ENCODE measurements at places on chromosomes 1 and 21.
A peak's percentile ranks its signal among the peaks of the same experiment; 100 is the strongest.

DNA sequence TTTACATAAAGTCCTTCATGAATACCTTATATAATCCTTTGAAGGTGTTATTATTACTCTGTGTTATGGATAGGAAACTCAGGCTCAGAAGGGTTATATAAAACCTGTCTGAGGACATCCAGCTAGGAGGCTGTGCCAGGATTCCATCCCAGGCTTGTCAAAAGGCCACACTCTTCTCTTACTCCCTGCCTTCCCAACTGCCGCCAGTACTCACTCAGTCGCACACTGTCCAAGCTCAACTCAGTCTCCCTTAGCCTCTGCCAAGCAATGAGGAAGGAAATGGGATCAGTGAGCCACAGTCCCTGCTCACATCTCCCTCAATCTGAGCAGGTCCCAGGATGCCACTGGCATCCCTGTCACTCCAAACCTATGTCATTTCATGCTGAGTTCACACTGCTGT lies 94.4 kb downstream of the NAV1 start:
- DNase-seq = no peak

- no peak for DNase-seq
Measured at GRCh38 chr21:17051054-17051453, 461.8 kb upstream of the CXADR start.

- no peak for DNase-seq
Measured at GRCh38 chr1:41327383-41327999, 33.7 kb upstream of the FOXO6 start.

GRCh38 chr21:45439161-45439872 lies 34.4 kb downstream of the COL18A1 start:
- no peak for DNase-seq

DNA sequence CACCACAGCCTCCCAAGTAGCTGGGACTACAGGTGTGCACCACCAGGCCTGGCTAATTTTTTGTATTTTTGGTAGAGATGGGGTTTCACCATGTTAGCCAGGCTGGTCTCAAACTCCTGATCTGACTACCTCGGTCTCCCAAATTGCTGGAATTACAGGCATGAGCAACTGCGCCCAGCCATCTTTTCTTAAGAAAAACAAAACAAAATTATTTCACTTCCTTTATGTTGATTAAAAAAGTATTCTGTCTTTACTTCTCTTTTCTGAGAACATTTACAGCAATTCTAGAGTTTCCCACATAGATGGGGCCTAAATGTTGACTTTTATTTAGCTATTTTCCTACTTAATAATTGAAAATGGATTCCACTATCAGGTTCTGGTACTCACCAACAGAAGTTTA lies 17.3 kb upstream of the TMEM183A start:
- DNase-seq = no peak

- DNase-seq = no peak
Measured at GRCh38 chr1:63775418-63776127, 1.8 kb downstream of the ROR1 start.

GRCh38 chr1:246577720-246578106 lies 11.5 kb downstream of the CNST start:
- DNase-seq = no peak

GRCh38 chr1:2479186-2479585 lies 3.1 kb downstream of the PLCH2 start:
- DNase-seq = no peak

- DNase-seq = peak; percentile 43
Measured at GRCh38 chr21:43362321-43362791, 64.6 kb downstream of the SIK1 start.

GRCh38 chr1:210532223-210532598 lies 203.5 kb downstream of the HHAT start:
- no peak for DNase-seq

GRCh38 chr21:35833388-35833787 lies 226.9 kb downstream of the SETD4 start:
- DNase-seq = no peak

- DNase-seq = peak; percentile 8
Measured at GRCh38 chr21:42289926-42290325, 25.3 kb downstream of the TFF3 start.

DNA sequence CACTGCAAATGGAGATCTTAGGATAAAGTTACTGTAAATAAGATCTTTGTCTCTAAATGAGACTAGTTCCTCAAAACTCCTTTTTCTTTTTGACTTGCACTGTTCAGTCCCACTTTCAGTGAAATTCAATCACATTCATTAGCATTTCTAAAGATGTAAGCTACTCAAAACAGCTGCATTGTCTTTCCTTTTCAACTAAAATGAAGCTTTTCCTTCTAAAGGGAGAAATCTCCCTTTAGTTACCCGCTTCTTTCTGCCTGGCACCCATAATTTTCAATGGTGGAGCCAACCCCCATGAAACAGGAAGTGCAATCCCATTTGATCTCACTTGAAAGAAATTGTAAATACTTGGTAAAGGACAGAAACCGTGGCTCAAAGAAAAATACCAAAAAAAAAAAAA lies 387.4 kb upstream of the PKN2 start:
- DNase-seq = no peak

DNA sequence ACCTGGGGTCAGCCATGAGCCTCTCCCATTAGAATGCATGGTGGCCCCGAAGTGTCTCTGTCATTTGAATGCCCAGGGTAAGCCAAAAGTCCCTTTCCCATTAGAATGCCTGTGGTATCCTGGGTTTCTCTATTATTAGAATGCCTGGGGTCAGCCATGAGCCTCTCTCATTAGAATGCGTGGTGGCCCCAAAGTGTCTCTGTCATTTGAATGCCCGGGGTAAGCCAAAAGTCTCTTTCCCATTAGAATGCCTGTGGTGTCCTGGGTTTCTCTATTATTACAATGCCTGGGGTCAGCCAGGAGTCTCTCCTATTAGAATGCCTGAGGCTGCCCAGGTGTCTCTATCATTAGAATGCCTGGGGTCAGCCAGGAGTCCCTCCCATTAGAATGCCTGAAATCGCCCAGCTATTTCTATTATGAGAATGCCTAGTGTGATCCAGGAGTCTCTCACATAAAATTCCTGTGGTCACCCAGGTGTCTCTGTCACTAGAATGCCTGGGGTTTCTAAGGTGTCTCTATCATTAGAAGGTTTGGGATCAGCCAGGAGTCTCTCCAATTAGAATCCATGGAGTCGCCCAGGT lies 65.5 kb downstream of the RNF187 start:
- no peak for DNase-seq

- DNase-seq = no peak
Measured at GRCh38 chr1:189431447-189431846, 1046.2 kb downstream of the BRINP3 start.

- no peak for DNase-seq
Measured at GRCh38 chr1:175172503-175172902, 20.1 kb downstream of the KIAA0040 start.

DNA sequence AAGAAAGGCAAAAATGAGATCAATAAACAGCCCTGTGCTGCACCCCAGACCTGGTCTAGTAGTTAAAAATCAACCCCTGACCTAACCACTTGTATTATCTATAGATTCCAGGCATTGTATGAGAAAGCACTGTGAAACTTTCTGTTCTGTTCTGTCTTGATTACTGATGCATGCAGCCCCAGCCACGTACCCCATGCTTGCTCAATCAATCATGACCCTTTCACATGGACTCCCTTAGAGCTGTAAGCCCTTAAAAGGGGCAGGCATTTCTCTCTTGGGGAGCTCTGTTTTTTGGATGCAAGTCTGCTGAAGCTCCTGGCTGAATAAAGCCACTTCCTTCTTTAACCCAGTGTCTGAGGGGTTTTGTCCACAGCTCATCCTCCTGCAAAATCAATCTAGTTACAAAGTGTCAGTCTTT lies 24.2 kb upstream of the CD34 start:
- no peak for DNase-seq

DNA sequence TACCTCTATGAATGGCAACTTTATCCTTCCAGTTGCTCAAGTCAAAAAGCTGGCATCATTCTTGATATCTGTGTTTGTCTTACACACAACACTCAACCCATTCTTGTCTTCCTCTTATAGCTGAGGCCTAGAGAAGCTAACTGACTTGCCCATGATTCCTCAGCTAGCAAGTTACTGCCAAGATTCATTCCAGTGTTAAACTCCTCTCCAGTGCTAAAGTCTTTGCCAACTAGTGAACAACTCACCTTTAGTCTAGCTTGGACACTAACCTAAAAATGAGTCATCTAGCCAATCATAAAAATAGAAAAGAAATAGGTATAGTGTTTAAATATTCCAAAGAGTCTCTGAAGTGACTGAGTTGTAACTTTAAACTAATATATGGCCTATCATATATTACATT lies 45.6 kb upstream of the RGS2 start:
- DNase-seq = no peak

DNA sequence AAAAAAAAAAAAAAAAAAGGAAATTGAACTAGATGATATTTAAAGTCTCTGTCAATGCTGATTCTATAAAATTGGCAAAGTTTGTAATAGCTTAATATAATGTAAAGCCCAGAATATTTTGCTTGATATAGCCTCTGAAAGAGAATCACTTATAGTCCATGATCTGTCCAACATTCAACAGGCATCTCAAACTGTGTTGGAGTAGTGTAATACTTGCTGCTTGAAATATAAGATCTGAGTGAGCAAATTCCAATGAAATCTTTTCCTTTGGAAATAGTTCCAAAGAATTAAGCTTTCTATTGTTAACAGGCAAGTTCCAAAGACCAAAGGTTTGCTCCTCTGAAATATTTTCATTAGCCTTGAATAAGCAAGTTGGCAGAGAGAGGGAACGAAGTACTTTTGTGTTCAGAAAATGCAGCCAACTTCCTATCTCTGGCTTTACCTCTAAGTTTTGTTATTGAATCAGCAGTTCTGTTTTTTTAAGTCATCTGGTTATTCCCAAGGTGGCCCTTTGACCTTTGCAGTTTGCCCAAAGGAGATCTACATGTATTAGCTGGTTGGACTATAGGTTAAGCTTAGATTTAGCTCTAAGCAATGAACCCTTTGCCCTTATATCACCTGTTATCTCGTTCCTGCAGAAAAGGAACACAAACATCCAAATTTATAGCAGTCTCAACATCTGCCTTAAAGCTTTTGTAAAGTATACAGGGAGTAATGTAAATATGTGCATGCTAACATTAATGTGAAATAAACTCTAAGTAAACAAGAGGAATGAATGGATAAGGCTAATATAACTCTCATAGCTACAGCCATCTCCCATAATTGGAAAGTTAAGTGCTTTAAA lies 24.4 kb upstream of the CEP350 start:
- DNase-seq = no peak

DNA sequence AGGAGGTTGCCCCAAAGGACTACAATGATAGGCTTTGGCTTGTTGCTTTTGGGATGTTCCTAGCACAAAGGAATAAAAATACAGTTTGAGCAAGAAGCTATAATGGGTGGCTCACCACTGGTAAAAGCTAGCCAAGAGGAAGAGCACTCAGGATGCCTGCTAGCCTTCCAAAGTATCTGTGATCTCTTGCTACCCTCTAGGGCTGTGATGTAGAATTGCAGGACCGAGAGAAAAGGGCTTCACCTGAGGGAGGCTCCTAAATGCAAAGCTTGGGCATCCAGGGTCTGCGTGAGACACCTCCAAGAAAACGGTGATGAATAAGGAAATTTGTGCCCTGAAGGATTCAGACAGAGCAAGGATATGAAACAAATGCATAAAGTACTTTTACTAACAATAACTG lies 17.7 kb downstream of the IVL start:
- DNase-seq = no peak

- no peak for DNase-seq
Measured at GRCh38 chr1:74161497-74161896, 36.5 kb downstream of the LRRIQ3 start.

DNA sequence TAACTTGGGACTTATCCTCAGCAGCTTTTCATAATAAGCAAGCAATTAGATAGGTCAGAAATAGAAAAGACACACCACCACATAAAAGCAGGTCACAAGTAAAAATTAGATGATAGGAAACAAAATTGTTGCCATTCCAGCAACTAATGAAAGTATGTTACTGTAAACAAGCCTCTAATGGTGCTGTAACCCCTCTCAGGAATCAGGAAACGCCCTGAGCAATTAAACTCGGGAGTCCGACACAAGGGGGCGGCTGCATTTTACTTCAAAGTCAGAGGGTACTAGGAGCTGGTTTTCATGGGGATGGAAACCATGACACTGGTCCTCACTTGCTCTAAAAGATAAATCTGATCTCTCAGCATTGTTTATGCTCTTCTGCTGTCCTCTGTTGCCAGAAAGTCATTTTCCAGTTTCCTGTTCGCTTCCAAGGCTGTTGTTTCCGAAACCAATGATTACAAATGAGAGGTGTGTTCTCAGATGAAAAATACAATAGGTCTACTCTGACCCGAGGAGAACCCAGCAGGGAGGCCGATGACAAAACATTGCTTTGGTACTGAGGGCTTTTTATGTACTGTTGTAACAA lies 93.4 kb downstream of the TGFBR3 start:
- DNase-seq = no peak

DNA sequence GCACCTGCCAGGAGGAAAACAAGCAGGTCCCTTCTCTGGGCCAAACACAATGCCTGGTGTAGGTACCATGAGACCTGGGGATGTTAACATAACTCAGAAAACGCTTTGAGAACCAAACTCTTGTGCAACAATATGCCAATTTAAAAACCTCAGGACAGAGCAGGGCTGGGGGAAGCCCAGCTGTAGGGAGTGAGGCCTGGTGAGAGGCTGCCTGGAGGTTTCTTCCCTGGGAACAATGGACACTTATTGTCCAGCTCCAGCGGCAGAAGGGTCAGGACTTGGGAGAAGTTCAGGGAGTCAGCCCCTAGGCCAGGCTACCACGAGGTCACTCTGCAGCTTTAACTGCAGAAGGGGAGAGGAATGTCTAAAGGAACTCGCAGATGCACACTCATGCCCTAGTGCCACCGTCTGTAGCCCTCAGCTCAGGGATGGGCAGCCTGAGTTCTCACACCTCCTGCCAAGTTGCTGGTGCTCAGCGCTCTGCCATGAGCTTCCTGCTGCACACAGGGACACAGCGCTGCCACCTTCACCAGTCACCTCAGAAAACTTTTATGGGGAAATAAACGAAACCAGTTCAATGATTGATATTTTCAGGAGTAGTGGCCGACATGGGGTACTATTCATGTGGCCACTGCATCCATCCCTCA lies 8.5 kb downstream of the GPR157 start:
- DNase-seq = no peak

GRCh38 chr21:37231249-37231645 lies 35.9 kb downstream of the VPS26C start:
- DNase-seq = no peak

DNA sequence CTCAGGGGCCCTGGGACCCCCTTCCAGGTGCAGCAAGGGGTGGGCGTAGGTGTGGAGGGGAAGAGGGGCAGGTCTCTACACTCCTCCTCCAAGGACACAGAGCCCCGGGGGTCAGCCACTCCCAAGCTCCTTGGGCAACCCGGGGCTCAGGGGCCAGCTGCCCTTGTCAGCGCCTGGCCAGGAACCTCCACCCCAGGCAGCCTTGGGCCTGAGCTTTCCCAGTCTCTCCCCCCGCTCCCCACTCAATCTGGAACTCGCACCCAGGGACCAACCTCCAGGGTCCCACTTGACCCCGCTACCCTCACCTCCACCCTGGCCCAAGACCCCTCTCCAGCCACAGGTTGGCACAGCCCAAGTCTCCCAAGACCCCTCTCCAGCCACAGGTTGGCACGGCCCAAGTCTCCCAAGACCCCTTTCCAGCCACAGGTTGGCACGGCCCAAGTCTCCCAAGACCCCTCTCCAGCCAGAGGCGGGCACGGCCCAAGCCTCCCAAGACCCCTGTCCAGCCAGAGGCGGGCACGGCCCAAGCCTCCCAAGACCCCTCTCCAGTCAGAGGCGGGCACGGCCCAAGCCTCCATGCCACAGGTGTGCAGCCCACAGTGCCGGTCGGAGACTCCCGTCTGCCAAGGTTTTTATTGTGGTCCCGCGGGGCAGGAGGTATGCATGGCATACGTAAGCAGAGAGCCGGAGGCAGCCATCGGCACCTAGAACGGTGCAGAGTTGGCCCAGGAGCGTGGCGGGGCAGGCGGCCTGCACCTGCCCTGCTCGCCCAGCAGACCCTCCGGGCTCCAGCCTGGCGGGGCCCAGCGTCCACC lies 3.0 kb downstream of the TNFRSF4 start:
- DNase-seq = no peak
